ENCODE measurements at places on chromosomes 11 and 22. TPM values are rescaled to one million over a fixed set of nuclear protein-coding genes. Genes with fewer than 3 reads are reported as not detected.

The SCO2 gene
- not detected for total RNA-seq

The LIF gene
- 5.8 TPM for total RNA-seq

The SGSM1 gene
- total RNA-seq, result 3.0 TPM

The GLB1L3 gene
- not detected for total RNA-seq

GRCh38 chr11:93143186-93143585, 54.6 kb downstream of the SLC36A4 start:
- no peak overlapping the region for H3K27ac ChIP-seq
- H3K4me3 ChIP-seq, result no peak overlapping the region

DNA sequence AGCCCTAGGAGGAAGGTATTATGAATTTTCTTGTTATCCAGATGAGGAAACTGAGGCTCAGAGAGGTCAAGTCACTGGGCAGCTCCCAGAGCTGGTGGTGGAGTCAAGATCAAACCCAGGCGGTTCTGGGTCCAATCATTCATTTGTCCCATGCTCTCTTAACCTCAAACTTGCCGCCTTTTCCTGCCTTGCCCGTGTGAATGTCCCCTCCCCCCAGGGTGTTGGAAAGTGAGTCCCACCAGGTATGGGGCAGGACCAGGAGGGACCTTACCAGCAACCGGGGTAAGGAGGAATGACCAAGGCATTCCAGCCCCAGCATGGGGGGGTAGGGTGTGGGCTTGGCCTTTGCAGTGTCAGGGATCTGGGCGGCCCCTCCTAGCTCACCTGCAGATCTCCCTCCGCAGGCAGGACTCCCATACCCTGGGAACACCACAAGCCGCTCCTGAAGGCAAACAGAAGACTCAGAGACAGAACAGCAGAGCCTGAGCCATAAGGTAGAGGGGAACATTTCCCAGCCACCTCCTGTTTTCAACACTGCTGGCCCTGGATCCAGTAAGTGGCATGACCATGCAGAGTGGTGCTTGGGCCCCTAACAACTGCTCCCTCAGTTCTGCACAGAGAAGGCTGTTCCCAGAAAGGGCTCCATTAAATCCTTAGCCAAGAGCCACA, 41.2 kb upstream of the SYT7 start:
- peaks cover 11% of the 10 kb centered on the region for H3K4me1 ChIP-seq
- H3K4me3 ChIP-seq, result no peak overlapping the region
- peak; percentile 43 for DNase-seq

GRCh38 chr11:98531576-98531975, 489.2 kb upstream of the CNTN5 start:
- no peak for DNase-seq
- no peaks in the 10 kb centered on the region for H3K27me3 ChIP-seq
- no peaks in the 10 kb centered on the region for H3K36me3 ChIP-seq
- no peak overlapping the region for H3K4me3 ChIP-seq

- no peak overlapping the region for H3K27ac ChIP-seq
- DNase-seq, result no peak
- no peaks in the 10 kb centered on the region for H3K4me1 ChIP-seq
- no peaks in the 10 kb centered on the region for H3K36me3 ChIP-seq
- no peak overlapping the region for H3K4me3 ChIP-seq
- H3K27me3 ChIP-seq, result no peaks in the 10 kb centered on the region
These were observed 859.0 kb downstream of the FAM181B start for GRCh38 chr11:81874635-81875034.

- H3K27me3 ChIP-seq, result no peaks in the 10 kb centered on the region
- no peak overlapping the region for H3K27ac ChIP-seq
- DNase-seq, result peak; percentile 44
- no peaks in the 10 kb centered on the region for H3K36me3 ChIP-seq
These were observed 80.5 kb downstream of the KCNQ1 start for GRCh38 chr11:2525166-2525861.

DNA sequence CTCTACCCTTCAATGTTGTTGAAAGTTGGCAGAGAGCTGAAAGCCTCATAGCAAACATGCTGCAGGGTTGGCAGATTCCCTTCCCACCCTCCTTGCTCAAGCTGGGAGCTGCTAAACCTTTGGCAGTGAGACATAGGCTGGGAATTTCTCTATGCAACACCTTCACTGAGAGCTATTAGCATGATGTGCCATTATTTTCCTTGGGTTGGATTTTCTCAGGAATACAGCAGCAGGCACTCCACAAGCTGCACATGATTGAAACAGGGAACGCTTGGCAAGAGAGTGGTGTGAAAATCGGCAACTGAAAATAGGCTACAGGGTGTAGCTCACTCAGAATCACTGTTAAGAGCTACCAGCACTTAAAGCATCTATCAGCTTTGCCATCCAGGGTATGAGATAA, 9.6 kb upstream of the ALKBH3 start:
- peaks cover 5% of the 10 kb centered on the region for H3K27me3 ChIP-seq
- H3K27ac ChIP-seq, result no peak overlapping the region
- no peak overlapping the region for H3K4me3 ChIP-seq
- H3K36me3 ChIP-seq, result no peaks in the 10 kb centered on the region
- no peak for DNase-seq

DNA sequence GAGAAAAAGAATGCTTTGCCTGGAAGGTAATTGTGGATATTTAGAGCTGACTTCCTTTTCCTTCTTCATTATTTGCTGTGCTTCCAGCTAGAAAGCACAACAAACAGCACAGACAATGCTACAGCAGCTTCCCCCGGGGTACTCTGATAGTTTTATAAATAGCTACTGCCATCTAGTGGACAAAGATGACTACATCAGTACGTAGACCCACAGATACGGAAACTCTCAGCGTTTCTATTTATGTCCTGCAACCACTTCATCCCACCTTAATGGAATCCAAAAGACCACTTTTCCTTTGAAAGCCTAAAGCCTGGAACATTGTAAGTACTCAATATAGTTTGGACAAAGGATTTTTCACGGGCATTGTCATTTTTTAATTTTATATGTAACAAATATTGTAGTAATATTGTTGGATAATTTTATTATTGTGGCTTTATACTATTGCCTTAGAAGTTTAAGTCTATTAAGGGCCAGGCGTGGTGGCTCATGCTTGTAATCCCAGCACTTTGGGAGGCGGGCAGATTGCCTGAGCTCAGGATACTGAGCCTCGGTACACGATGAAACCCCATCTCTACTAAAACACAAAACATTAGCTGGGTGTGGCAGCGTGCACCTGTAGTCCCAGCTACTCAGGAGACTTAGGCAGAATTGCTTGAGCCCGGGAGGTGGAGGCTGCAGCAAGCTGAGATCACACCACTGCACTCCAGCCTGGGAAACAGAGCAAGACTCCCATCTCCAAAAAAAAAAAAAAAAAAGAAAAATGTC, 7.5 kb downstream of the HSPA8 start:
- H3K27ac ChIP-seq, result no peak overlapping the region
- H3K4me3 ChIP-seq, result no peak overlapping the region
- DNase-seq, result no peak
- no peaks in the 10 kb centered on the region for H3K27me3 ChIP-seq
- H3K36me3 ChIP-seq, result peaks cover 37% of the 10 kb centered on the region

DNA sequence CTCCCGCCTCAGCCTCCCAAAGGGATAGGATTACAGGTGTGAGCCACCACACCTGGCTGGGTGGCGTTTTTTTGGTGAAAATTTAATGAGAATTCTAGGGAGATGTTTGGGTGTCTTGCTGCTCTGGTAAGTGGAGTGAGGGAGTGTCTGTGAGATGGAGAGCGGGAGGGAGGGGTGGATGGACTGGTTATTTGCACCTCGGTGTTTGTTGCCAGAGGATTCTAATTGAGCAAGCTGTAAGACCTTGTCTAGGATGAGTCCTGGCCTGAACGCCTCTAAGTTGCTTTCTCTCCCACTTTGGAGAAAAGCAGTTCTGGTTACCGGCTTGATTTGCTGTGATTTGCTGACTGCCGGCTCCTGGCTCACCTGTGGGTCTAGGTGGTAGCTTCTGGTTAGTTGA, 22.0 kb upstream of the GRAMD4 start:
- no peaks in the 10 kb centered on the region for H3K27me3 ChIP-seq
- DNase-seq, result no peak
- no peak overlapping the region for H3K27ac ChIP-seq
- H3K4me3 ChIP-seq, result no peak overlapping the region
- H3K4me1 ChIP-seq, result peaks cover 4% of the 10 kb centered on the region
- no peaks in the 10 kb centered on the region for H3K36me3 ChIP-seq

- DNase-seq, result peak; percentile 67
- peak overlapping the region; percentile 53 for H3K4me3 ChIP-seq
- H3K27me3 ChIP-seq, result no peaks in the 10 kb centered on the region
- no peaks in the 10 kb centered on the region for H3K4me1 ChIP-seq
- peak overlapping the region; percentile 73 for H3K27ac ChIP-seq
These were observed 133.0 kb upstream of the C11orf58 start for GRCh38 chr11:16605389-16605893.

DNA sequence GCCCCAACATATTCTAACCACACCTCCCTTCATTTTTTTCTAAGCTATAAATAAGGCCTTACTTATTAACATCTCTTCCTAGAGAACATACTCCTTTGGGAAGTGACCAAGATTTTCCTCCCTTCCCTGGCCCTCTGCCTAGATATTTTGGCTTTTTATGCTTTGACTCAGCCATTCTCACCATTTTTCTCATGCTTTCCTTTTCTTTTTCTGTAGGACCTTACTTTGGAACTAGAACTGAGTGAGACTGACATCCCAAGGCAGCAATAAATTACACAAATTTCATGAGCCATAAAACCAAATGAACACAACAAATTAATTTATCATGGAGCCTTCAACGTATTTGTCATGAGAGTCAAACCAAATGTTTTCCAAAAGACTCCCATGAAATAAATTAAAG, 142.7 kb upstream of the CTSC start:
- no peak overlapping the region for H3K4me3 ChIP-seq
- H3K4me1 ChIP-seq, result no peaks in the 10 kb centered on the region
- no peak for DNase-seq
- no peaks in the 10 kb centered on the region for H3K27me3 ChIP-seq
- H3K36me3 ChIP-seq, result no peaks in the 10 kb centered on the region

DNA sequence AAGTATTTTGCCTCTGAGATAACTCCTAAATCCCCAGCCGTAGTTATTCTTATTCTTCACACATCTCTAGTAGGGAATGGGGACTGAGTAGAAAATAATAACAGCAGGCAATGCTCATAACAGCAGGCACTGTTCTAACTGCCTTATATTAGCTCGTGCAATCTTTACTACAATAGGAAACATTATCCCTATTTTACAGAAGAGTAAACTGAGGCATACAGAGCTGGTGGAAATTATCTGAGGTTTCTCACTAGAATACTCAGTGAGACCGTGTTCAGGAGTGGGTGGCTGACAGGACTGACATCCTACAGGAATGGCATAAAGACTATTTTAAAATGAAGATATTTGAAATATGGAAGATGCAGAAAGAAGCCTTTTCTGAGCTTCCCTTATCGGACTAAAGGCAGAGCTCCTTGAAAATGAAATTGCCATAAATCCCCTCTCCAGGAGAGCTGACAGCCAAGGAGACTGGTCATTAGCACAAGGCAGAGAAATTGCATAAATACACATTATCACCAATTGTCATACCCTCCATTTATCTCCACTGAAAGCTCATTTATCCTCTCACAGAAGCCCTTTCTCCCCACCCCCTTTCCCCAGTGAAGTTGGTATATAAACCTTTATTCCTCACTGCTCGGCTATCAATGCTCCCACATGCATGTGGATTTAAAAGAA, 93.9 kb downstream of the RASSF10 start:
- H3K27me3 ChIP-seq, result no peaks in the 10 kb centered on the region
- H3K36me3 ChIP-seq, result no peaks in the 10 kb centered on the region
- no peak overlapping the region for H3K27ac ChIP-seq
- H3K4me1 ChIP-seq, result no peaks in the 10 kb centered on the region
- DNase-seq, result no peak

DNA sequence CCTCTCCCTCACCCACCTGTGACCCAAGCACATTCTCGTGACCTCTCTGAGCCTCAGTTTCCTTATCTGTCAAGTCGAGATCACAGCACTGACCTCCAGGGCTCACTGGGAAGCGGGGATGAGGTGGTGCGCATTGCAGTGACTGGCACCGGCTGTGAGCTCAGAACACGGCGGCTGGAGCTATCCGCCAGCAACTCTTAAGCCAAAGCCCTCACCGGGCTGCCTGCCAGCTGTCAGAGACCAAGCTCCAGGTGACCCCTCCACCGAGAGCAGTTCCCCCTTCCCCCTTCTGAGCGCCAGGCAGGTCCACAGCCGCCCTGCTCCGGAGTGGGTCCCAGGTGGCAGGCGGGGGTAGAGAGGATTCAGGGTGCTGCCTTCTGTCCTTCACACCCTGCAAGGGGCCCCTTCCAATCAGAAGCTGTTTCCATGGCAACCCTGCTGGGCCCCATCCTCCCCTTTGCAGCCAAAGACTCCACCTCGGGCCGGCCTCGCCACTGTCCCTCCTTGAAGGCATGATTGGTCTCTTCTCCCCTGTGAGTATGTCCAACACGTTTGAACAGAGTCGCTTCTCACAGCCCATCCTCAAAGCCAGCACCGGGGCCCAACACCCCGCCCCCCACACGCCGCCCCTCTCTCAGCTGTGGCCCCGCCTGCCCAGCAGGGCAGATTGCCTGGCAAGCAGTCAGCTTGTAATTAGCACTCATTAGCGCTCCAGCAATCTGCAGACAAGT, 98.7 kb downstream of the WNT7B start:
- H3K4me1 ChIP-seq, result no peaks in the 10 kb centered on the region
- no peak overlapping the region for H3K4me3 ChIP-seq
- no peaks in the 10 kb centered on the region for H3K36me3 ChIP-seq
- peak; percentile 1 for DNase-seq

DNA sequence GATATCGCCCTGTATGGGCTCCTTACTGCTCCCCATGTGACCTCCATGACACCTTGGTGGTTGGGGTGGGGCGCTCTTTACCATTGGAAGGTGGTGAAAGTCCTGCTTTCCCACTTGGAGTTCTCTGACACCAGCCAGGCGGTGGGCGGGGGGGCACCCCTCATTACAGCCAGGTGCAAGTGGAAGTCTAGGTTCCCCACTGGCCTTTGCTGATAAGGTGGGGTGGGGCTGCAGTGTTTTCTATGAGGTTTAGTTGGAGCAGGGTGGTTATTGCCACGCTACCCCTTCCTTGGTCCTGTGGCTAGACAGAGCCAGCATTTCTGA, 5.5 kb upstream of the SLC37A2 start:
- no peak overlapping the region for H3K4me3 ChIP-seq
- no peaks in the 10 kb centered on the region for H3K27me3 ChIP-seq
- no peak overlapping the region for H3K27ac ChIP-seq

DNA sequence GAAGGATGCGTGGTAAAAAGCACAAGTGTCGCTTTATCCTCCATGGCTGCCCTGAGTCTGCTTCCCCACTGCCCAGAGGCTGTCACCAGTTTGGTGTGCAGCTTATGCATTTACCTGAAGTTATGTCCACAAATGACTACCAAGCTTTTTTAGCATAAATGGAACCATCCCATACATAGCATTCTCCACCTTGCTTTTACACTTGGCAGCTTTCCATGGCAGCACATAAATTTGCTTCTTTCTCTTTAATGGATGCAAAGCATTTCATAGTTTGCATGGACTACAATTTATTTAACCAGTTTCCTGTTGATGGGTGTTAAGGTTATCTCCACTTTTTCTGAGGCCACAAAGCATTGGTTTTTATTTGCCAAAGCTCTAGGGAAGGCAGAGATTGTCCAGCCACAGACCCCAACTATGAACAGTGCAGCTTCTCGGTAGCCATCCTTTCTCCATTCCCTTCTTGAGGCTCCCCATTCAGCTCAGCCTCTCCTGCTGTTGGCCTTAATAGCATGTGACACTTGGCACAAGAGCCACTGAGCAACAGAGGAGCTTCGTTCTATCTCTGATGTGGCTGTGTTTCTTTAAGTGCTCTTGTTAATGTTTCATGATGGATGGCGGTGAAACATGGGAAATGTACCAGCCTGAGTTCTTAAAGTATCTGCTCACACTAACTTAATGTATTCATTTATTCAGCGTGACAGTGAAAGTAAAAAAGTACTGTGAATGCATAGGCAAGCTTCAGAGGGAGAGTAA, 59.8 kb upstream of the NAV2 start:
- no peak overlapping the region for H3K27ac ChIP-seq
- H3K4me3 ChIP-seq, result no peak overlapping the region
- DNase-seq, result no peak
- no peaks in the 10 kb centered on the region for H3K36me3 ChIP-seq
